ENCODE measurements at places on chromosomes 11 and 22. TPM values are rescaled to one million over a fixed set of nuclear protein-coding genes. Genes with fewer than 3 reads are reported as not detected.

DNA sequence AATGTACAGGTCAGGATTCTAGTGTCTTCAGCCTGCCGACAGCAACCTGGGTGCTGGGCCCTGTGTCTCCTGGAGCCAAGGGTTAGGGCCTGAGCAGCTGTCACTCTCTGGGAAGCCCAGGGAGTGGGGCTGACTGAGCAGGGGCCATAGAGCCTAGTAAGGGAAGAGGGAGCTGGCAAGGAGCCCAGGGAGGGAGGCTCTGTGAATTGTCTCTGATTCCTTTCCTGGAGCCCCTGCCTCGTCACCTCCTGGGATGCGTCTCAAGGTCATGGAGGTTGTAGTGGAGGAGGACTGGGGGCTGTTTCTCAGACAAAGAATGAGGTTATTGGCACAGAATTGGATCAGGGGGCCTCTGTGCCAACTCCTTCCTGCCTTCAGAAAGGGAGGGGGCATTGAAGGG is 11.8 kb downstream of the SOX10 start:
- DNase-seq: no peak

- no peak for DNase-seq
Observed at GRCh38 chr11:4180441-4181183, 86.0 kb downstream of the RRM1 start.

Gene C22orf31
- total RNA-seq: not detected

Gene OR8D4
- total RNA-seq: not detected

GRCh38 chr11:134768463-134768862 is 356.4 kb upstream of the B3GAT1 start:
- no peak for DNase-seq

DNA sequence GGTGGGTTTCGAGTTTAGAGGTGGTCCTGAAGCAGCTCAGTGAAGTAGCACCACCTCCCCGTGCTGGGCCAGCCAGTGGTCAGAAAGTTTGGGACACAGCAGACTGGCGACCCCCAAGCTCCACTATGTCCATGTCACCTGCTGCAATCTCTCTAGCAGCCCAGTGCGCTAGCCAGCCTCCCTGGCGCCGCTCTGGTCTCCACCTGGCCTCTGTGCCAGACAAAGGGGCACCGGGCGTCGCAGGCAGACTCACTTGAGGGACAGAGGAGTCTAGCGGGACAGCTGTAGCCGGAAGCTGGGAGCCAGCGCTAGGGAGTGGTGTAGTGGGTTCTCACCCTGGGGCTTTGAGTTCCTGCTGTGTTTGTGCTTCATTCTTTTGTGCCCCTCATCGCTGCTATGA is 25.5 kb downstream of the MYBPC3 start:
- no peak for DNase-seq

Gene ST14
- total RNA-seq: 0.51 TPM

DNA sequence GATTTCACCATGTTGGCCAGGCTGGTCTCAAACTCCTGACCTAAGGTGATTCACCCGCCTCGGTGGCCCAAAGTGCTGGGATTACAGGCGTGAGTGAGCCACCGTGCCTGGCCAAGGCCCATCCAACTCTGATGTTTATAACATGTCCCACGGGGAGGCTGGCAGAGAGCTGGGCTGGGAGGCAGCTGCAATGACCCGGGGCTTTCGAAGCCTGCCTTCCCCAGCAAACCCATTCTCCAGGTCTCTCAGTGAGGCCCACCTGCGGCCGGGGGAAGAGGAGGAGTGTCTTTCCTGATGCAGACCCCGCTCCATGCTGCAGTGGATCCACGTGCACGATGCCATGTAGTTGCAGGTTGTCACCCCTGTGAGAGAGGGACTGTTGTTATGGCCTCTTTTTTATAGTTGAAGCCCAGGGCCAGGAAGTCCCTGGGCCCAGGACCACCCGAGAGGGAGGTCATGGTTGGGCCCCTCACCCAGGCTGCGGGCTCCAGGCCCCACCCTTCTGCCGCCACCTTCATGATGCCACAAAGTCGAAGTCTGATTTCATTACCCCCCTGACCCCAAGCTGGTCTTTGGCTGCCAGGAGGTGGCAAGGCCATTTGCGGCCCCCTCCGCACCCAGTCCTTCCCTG is 38.3 kb downstream of the KCNJ4 start:
- DNase-seq: peak; percentile 21

Gene WNT11
- 1.4 TPM for total RNA-seq

Gene SUSD2
- total RNA-seq: 1.2 TPM

Gene INS
- total RNA-seq: not detected

GRCh38 chr11:28447226-28447625 is 339.0 kb downstream of the METTL15 start:
- no peak for DNase-seq

Gene PANX3
- total RNA-seq: not detected

Gene SYT12
- not detected for total RNA-seq

Gene CWF19L2
- total RNA-seq: 20.3 TPM

DNA sequence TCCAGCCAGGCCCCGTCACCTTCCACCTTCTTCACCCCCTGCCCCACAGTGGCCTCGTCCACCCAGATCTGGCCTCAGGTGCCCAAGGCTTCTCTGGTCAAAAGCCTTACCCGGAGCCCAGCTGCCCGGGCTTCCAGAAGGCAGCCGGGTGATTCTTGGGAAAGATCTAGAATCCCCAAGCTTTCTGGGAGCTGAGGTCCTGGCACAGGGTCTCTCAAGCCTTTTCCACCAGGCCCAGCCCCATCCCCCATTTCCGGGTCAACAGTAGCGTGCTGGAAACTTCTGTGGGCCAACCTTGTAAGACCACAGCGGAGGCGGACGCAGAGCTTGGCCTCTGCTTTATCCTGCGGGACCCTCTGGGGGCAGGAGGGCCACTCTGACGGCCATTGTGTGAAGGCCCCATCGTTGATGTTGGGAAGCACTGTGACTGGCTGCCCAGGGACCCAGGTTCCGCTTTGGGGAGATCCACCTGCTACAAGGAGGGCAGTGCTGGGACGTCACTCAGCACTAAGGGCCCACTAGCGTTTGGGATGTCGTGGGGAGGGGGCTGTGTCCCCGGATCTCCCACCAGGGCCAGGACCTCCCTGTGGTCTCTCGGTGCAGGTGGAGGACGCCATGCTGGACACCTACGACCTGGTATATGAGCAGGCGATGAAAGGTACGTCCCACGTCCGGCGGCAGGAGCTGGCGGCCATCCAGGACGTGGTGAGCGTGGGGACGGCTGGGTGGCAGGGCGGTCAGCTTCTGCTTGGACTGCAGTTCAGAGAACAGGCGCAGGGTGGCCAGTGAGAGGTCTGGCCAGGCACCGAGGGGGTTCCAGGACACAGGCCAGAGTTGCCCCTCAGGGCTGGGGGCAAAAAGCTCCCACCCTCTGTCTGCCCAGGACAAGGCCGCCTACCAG is 11.5 kb downstream of the TSPAN32 start:
- no peak for DNase-seq

- DNase-seq: no peak
Observed at GRCh38 chr11:85127349-85127748, 499.8 kb downstream of the DLG2 start.

Gene ROBO3
- total RNA-seq: 23.7 TPM

Gene OR52A1
- total RNA-seq: not detected

- peak; percentile 74 for DNase-seq
Observed at GRCh38 chr22:43945632-43946383, 9.4 kb upstream of the SAMM50 start.

Gene OR4D5
- not detected for total RNA-seq

- no peak for DNase-seq
Observed at GRCh38 chr11:73439002-73439843, 63.0 kb downstream of the RELT start.

Gene NTM
- total RNA-seq: not detected

DNA sequence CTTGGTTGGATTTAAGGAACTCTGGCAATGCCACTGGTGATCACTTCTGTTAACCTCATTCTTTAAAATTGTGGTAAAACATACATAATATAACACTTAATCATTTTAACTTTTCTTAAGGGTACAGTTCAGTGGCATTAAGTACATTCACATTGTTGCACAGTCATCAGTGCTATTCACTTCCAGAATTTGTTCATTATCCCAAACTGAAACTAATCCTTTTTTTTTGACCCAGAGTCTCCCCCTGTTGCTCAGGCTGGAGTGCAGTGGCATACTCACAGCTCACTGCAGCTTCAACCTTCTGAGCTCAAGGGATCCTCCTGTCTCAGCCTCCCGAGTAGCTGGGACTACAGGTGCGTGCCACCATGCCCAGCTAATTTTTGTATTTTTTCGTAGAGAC is 10.6 kb downstream of the ELF5 start:
- no peak for DNase-seq

GRCh38 chr11:120655589-120655988 is 144.0 kb downstream of the GRIK4 start:
- DNase-seq: no peak

Gene SWAP70
- total RNA-seq: 9.4 TPM

- no peak for DNase-seq
Observed at GRCh38 chr11:14812757-14813156, 79.3 kb downstream of the CYP2R1 start.

DNA sequence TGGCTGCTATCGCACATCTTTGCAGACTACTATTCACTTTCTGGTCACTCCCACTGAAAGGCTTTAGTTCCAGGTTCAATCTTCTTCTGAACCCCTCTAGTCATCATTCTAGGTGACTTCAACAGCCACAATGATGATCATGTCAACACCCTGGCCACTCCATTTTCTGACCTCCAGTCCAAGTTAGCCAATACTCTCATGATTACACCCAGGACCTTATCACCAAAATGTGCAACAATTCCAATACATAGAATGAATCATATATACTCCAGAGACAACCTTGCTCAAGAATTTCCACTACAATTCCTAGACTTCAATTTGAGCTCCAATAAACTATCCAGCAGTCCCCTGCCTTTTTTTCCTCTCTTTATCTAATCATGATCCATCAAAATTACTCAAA is 70.7 kb downstream of the PAK1 start:
- no peak for DNase-seq

GRCh38 chr22:31848411-31848810 is 94.6 kb downstream of the DEPDC5 start:
- no peak for DNase-seq

GRCh38 chr11:31598454-31598853 is 88.9 kb downstream of the ELP4 start:
- no peak for DNase-seq

GRCh38 chr22:24728790-24729637 is 45.5 kb downstream of the PIWIL3 start:
- DNase-seq: no peak

DNA sequence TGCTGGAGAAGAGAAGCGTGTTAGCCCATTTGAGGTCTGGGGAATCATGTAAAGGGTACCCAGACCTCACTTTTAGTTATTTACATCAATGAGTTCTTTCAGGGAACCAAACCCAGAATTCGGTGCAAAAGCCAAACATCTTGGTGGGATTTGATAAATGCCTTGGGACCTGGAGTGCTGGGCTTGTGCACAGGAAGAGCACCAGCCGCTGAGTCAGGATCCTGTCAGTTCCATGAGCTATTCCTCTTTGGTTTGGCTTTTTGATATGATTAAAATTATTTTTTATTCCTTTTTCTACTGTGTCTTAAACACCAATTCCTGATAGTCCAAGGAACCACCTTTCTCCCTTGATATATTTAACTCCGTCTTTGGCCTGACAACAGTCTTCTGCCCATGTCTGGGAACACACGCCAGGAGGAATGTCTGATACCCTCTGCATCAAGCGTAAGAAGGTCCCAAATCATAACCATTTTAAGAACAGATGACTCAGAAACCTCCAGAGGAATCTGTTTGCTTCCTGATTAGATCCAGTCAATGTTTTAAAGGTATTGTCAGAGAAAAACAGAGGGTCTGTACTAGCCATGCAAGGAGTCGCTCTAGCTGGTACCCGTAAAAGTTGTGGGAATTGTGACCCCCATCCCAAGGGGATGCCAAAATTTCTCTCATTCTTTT is 65.2 kb downstream of the ALX4 start:
- no peak for DNase-seq

- no peak for DNase-seq
Observed at GRCh38 chr11:23311986-23312940, 452.0 kb upstream of the CCDC179 start.

Gene ACTN3
- total RNA-seq: 0.11 TPM

Gene SORL1
- total RNA-seq: 179 TPM

Gene DEPDC7
- 3.6 TPM for total RNA-seq

Gene MMP12
- total RNA-seq: not detected

DNA sequence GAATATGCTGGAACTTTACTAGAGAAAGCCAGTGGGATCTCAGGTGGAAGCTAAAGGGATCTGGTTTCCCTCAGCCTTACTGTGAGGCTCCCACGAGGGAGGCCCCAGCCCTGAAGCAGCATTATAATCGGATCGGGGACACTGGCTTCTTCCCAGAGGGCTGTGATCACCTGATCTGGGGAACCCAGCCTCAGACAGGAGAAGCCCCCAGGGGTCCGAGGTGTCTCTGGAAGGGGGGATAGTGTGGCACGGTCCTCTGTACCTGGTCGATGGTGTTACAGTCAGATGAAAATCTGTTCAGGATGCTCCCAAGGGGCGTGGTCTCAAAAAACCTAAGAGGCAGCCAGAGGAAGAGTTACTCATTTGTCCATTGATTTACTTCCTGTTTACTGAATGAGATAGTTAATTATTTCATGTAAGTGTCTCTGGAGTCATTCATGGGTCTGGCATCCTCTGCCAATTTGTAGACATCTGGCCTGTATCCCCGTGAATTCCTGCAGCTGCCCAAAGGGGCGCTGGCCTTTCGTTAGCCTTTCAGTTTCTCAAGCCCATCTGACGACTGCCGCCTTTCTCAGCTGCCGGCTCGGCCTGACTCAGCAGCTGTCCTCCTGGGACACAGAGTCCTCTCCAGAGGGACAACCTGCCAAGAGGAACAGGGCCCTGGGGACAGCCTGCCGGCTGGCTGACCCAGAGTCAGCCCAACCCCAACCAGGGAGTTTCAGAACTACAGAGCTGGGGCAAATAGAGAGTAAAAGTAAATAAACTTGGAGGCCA is 17.0 kb upstream of the KCNJ11 start:
- no peak for DNase-seq

Gene TOM1
- total RNA-seq: 39.5 TPM

Gene NLRP6
- 32.1 TPM for total RNA-seq

Gene DMC1
- 13.2 TPM for total RNA-seq

DNA sequence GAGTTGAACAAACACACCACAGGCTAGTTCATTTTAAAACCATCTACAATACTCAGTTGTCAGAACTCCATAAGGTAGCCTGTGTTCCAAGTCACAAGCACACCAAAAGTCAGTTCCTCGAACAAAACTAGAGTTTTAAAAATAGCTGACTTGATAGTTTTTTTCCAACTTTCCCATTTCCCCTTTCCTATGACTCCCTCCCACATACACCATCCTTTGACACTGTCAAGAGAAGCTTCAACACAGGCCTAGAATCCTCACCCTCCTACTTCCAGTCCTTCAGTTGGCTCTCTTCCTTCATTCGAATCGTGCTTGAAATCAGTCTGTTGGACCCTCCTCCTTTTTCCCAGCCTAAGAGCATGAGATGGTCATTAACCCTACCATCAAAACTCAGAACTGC is 105.7 kb upstream of the AKIP1 start:
- DNase-seq: no peak

Gene HIC2
- 7.0 TPM for total RNA-seq
